ENCODE measurements at places on chromosomes 5 and 9.
A peak's percentile ranks its signal among the peaks of the same experiment; 100 is the strongest.

DNA sequence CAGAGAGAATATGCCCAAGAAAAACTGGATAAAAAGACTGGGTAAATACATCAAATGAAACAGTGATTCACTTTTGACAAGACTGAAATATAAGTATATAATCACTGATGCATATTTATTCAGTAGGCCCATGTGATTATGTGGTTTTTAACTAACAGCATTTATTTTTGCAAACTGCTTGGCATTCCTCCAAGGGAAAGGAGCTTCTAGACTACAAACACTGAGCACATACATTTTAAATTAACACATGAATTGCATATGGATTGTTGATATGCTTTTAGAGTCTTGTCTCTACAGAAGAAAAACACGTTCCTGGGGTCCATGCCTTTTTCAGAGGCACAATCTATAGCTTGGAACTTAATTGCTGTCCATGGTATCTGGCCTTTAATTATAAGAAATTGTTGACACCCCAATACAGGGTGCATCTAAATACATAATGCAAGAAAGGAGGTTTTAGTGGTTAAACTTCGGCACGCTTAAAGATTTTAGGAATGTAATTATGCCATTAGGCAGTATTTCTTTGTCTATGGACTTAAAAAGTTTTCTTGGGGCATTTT lies 6.9 kb upstream of the MEIKIN start:
- no peak for DNase-seq

GRCh38 chr9:70746316-70746715 lies 331.9 kb upstream of the KLF9 start:
- DNase-seq = no peak

GRCh38 chr9:4661611-4662010 lies 483 bp upstream of the PLPP6 start:
- DNase-seq = no peak

DNA sequence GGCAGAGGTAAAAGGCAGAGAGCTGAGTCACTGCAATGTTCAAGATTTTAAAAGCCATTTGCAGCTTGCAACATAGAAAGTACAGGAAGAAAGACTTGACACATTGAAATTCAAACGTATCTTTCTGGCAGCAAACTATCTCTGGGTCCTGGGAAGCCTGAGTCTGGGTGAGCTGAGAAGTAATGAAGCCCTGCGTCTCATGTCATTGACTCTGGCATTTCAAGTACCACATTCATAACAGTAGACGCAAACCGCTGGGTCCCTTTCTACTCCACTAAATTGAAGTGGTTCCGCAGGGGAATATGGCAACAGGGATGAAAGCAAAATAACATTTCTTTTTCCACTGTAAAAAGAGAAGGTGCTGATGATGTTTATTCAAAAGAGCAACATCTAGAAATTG lies 694.3 kb downstream of the BRINP1 start:
- DNase-seq = no peak

- DNase-seq = no peak
Measured at GRCh38 chr5:14449052-14449661, 132.4 kb upstream of the OTULINL start.

DNA sequence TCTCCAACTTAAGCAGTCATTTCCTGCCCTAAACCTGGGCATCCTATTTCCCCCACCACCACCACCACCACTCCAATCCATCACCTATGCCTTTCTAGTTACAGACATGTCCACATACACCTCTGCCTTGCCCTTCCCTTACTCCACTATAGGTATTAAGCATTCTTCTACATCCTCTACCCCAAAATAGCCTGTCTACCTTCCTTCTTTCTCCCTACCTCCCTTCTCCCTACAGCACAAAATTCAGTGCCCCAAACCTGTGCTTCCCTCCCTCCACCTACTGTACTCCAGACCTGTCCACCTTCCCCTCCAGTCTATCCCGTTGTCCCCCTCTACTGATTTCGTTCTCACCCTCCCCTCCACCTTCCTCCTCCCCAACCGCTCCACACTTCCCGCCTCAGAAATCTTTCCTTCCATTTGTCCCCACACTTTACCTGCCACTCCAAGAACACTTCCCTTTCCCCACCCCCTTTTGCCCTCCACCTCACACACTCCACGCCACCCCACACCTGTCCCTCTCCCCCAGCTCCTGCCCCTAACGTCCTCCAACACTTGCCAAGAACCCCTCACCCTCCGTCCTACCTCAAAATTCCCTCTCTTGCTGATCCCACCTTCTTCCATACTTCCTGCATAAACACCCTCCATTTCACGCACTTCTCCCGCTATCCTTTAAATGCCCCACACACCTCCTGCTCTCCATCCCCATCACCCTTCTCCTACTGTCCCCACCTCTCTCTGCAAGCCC lies 1.6 kb downstream of the STRBP start:
- DNase-seq = no peak

- DNase-seq = no peak
Measured at GRCh38 chr9:78314550-78314949, 17.6 kb downstream of the PSAT1 start.

- DNase-seq = no peak
Measured at GRCh38 chr9:116075191-116075590, 78.4 kb upstream of the PAPPA start.

DNA sequence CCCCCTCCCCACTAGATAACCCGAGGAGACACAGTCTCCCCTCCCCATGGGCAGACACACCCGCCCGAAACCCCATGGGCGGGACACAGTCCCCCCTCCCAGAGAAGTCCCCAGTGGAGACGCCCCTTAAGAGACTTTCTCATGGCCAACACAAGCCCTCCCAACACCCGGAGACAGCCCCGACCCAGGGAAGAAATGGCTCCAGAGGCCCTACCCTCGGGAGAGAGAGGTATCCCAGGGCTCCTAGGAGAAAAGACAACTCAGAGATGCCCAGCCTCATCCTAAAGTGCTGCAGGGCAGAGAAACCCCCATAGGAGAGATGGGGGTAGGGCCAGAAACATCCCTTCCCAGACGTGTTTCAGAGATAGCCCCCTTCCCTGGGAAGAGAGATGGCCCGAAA lies 27.4 kb downstream of the PCDH1 start:
- DNase-seq = no peak

DNA sequence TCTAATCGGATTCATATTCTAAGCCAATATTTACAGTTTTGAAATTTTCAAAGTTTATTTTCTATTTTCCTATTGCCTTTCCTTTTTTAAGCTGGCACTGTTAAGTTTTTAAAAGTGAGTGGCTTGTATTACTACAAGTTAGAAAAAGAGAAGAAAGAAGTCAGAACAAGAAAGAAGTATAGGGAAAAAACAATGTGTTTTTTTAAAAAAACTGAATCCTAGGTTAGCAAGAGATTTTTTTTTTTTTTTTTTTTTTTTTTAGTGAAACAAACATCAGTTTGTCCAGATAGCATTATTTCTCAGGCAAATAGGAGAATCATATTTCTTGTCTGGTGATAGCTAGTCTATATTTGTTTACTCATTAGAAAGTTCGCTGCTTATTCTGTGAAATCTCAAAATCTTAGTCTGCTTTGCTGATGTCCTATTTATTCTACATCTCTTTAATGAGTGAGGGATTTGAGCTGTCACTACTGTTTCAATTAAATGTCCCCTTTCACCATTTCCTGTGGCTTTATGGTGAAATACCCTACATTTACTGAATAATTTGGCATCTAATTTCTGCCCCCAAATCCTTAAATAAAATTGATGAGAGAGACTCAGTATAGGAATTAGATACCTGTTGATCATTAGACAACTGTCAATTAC lies 19.1 kb upstream of the LMNB1 start:
- DNase-seq = no peak

DNA sequence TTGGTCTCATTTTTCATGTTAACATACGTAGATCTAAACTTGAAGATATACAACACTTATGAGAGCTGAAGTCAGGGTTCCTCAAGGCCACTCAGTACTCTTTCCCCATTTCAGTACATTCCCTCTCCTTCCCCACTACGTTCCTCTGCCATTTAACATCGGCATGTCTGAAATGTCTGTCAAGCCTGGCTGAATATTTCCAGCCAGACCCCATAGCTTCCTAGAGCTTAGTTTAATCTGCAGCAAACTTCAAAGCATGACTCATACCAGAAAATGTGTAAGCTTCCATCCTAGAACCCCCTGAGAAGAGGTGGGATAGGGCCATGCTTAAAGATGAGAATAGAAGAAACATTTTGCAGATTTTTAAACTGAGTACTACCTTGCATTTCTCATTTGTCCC lies 6.2 kb downstream of the GZMA start:
- DNase-seq = no peak

GRCh38 chr5:154364771-154365170 lies 81.0 kb upstream of the SAP30L start:
- no peak for DNase-seq

- DNase-seq = no peak
Measured at GRCh38 chr5:57004800-57005199, 52.9 kb upstream of the MIER3 start.

- no peak for DNase-seq
Measured at GRCh38 chr5:90171466-90171865, 238.1 kb downstream of the CETN3 start.

DNA sequence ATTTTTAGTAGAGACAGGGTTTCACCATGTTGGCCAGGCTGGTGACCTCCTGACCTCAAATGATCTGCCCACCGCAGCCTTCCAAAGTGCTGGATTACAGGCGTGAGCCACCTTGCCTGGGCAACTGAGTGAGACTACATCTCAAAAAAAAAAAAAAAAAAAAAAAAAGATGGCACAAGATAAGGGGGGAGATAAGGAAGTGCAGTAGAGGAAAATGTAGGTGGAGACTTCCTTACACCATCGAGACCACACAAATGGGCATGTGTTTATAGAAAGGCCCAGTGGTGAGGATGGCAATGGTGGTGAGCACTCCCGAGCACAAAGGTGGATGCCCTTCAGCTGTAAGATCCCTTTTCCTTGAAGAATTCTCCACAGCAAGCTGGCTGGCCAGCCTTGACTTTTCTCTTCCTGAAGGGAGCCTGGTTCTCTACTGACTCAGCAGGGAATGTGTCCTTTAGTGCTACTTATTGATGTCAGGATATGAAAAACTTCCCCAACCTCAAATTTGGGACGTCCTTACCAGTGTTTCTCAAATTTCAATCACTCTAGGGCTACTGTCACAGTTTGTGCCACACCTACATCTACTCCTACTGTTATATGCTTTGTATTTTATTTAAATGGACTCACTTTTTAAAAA lies 28.2 kb downstream of the ERGIC1 start:
- DNase-seq = no peak

- DNase-seq = no peak
Measured at GRCh38 chr9:121577572-121577971, 73.9 kb upstream of the DAB2IP start.

- no peak for DNase-seq
Measured at GRCh38 chr5:5042806-5043205, 97.3 kb upstream of the ADAMTS16 start.

GRCh38 chr5:132023258-132024116 lies 12.0 kb upstream of the ACSL6 start:
- DNase-seq = no peak

GRCh38 chr5:21263361-21263760 lies 1275.4 kb upstream of the CDH18 start:
- DNase-seq = no peak

DNA sequence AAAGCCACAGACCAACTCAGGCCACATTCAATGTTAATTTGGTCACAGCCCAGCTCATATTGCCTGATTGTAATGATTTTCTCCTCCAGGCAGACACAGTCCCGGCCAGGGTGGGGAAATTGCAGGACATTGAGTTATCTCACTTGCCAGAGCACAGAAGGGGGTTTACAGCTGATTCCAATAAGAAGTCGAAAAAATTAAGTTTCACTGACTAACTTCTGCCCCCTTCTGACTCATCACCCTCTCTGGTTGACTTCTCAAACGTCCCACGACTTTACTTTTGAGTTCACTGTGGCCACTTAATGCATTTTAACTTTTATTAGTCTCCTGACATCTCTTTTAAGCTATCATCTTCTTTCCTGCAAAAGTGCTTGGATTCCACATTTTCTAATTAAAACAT lies 321.4 kb upstream of the WWC1 start:
- DNase-seq = no peak

- DNase-seq = no peak
Measured at GRCh38 chr5:144468571-144468970, 297.9 kb downstream of the KCTD16 start.

GRCh38 chr5:179696603-179697002 lies 2.2 kb upstream of the CANX start:
- no peak for DNase-seq

- DNase-seq = no peak
Measured at GRCh38 chr9:3035579-3036332, 191.9 kb upstream of the PUM3 start.

GRCh38 chr5:137735555-137736284 lies at the start of gene KLHL3:
KLHL3 (minus strand) TSS chr5:137736089; CDS start chr5:137735646, 443 bp downstream.
- DNase-seq = peak; percentile 40

DNA sequence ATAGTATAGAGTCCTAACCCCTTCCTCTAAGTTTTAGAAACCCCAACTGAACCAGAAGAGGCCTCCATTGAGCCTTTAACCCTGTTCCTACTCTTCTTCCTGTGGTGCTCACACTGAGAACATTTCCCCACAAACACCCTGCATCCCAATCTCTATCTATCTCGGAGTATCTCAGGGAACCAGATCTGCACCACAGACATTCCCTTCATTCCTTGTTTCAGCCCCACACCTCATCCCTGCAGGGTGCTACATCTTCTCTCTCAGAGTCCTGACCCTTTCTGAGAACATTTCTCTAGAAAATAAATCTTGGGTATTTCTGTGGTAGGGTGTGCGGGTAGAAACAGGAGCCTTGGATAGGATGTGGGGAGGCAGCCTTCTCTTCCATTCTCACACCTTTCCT lies 507.8 kb downstream of the PDE4D start:
- no peak for DNase-seq

DNA sequence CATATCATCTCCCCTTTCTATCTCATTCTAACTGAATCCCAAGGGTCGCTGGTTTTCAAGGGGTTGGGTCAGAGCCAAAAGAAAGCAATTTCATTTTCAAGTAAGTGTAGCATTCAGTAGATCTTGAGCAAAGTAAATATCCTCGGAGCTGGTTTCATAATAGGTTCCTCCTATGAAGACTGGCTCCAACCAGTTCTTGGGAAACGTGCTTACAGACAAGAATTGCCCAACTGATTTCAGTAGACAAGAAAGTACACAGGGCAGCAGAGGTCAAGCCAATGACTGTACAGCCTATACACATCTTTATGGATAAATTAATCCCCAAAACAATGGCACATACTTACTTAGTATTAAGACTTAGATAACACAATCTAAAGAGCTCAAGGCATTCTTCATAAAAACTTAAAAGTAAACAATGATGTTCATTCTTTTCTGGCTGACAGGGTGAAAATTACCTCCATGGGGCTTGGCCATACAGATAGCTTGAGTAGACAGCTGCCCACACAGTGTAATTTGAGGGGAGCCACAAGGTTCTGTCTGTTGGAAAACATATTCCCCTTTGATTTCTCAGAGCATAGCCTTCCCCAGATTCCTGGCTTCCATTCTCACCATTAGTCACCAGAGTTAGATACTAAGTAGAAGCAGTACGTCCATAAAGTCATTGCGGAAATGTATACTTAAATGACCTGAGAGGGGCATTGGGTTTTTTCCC lies 163.9 kb downstream of the ARRDC3 start:
- no peak for DNase-seq

GRCh38 chr9:105119156-105119555 lies 125.3 kb upstream of the SLC44A1 start:
- no peak for DNase-seq

Measured in stimulated activated CD4-positive, alpha-beta T cell treated with anti-CD3 and anti-CD28 coated beads, Interleukin-2, amount 100 ng/mL, for 24 hours (primary cell).